Activated T-helper 1 cell treated with Interleukin-2 at 50 U/mL for 16 hours (primary cell): ENCODE measurements at places on chromosomes 13 and 19.

- DNase-seq = no peak
Measured at GRCh38 chr19:12789098-12789903, 2.0 kb upstream of the JUNB start.

- DNase-seq = no peak
Measured at GRCh38 chr19:33063356-33063752, 1.3 kb downstream of the RHPN2 start.

DNA sequence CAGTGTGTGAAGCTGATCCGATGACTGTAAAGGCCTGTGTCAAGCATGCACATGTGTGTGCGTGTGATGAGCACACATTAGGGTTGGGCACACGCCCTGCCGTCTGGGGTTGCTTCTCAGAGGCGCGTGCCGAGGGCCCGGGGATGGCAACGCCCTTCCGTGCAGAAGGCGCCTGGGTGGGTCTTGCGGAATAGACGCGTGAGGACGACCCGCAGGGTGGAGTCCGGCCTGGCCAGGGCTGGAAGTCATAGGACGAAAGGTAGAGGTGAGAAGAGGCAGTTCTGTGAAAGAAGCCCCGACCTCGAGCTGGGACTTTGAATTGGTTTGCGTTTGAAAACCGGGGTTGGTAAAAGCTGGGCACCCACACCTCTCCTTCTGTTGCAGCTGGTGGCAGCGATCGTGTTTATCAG, 35.7 kb downstream of the TMEM255B start:
- DNase-seq = no peak

DNA sequence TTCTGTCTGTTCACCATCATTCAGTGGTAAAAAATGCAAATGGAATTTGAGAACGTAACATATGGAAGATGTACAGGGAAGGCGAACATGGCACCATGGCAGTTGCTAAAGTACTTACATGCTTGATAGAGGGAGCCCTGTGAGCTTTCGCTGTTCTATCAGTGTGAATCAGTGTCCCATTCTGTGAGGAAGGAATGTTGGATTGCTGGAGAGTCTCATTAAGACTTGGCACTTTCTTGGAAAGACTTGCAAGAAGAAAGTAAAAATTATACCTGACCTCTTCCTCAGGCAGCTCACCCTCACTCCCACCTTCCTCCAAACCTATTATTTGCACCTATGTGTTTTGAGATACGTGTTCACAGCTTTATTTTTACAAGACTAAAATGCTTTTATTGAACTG, 43.5 kb downstream of the FREM2 start:
- no peak for DNase-seq

GRCh38 chr19:7920519-7921301, 572 bp downstream of the SNAPC2 start:
- peak; percentile 99 for DNase-seq

DNA sequence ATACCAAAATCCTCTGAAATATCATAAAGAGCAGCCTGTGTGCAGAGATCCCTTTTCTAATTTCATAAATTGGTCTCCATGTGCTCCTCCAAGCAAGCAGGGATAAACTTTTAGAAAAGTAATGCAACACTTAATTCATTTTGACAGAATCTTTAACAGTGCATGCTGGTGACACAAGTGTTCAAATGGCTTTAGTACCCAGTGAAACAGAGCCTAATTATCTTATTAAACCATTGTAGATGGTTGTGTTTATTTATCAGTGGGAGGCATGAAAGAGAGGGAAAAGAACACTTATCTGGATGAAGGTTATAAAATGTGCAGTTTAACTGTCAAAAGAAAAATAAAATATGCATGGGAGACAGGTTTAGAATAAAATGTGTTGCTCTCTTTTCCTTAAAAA, 945.0 kb upstream of the PCDH20 start:
- no peak for DNase-seq

GRCh38 chr19:6270076-6270745, 9.6 kb downstream of the MLLT1 start:
- DNase-seq = no peak

DNA sequence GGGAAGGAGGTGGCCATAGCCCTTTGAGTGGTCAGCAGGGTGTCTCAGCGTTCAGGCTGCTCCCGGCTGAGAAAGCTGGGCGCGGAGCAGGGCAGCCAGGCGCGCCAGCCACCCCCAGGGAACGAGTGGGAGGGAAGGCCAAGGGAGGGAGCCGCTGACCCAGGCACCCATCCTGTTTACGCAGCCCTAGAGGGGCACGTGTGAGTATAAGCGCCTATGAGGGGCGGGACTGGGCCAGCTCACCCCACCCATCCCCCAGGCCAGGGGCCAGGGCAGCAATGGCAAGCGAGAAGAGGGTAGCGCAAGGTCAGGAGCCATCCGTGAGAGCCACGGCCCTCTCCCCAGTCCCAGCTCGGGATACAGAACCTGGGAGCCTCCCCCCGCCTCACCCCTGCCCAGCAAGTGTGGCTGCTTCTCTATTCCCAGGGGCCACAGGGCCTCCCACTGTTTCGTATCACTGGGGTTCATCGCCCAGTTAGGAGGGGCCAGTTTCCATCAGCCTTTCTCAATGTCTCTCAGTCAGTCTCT, 897 bp upstream of the DMKN start:
- no peak for DNase-seq

- DNase-seq = peak; percentile 39
Measured at GRCh38 chr13:48580185-48580803, 47.4 kb upstream of the RCBTB2 start.

GRCh38 chr19:58572026-58572817, 913 bp downstream of the MZF1 start:
- no peak for DNase-seq

GRCh38 chr19:49866933-49867782, at the start of gene PNKP:
TSS of gene PNKP (minus strand) at chr19:49867576. CDS start at chr19:49867204, 372 bp downstream.
- DNase-seq = peak; percentile 78

- no peak for DNase-seq
Measured at GRCh38 chr19:56834564-56835375, 5.8 kb downstream of the PEG3 start.

- no peak for DNase-seq
Measured at GRCh38 chr19:5259750-5260149, 80.9 kb downstream of the PTPRS start.

DNA sequence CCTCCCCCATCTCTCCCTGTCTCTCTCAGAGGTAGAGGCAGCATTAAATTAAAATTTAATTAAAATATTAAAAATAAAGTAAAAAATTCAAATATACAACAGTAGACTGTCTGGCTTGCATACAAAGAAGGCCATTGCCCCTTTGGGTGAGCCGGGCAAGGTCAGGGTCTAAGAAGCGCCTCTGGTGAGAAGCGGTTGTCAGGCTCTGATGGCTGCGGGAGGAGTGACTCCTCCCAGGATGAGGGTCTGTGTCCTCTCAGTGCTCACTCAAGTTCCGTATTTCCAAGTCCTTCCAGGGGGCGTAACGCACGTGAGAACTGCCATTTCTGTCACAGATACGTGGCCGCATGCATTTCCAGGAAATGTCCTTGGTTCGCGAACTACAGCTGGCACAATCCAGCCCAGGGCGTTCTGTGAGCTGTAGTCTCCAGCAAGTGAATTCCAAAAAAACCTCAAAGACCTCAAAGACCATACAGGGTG, 737 bp upstream of the ZNF181 start:
- DNase-seq = peak; percentile 2

GRCh38 chr13:39311619-39312018, 273.4 kb downstream of the NHLRC3 start:
- DNase-seq = no peak

DNA sequence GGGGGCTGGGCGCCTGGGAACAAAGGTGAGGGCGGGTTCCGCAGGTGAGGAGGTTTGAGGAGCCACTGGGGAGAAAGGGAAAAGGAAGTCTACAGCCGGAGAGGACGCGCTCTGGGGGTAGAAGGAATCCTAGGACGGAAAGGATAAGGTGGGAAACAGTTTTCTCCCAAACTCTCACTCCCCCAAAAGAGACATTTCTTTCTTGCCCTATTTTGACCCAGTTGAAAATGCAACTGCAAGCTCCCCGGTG, 651 bp upstream of the POLR1D start:
- DNase-seq = no peak

DNA sequence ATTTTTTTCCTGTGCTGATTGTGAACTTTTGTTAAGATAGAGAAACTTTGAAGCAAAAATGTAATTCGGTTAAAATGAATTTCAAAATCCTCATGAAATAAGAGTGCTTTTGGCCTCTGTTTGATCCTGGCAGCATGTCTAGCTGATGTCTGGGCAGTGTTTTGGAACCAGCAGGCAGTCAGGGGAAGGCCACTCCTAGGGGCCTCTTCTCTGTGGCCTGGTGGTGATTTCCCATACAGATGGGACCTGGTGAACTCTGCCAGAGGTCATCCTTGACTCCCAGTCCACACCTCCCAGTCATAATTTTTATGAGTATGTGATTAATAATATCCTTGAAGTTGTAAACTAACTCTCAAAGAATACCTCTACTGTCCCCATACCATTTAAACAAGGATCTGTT, 226.6 kb downstream of the PCCA start:
- no peak for DNase-seq

- no peak for DNase-seq
Measured at GRCh38 chr13:23865026-23865425, 24.2 kb downstream of the MIPEP start.

GRCh38 chr13:64371461-64371860, 2858.7 kb downstream of the PCDH9 start:
- DNase-seq = no peak

- peak; percentile 34 for DNase-seq
Measured at GRCh38 chr13:112066624-112067004, 335 bp upstream of the SOX1 start.

GRCh38 chr19:3360421-3361383, 5.7 kb upstream of the NFIC start:
- DNase-seq = peak; percentile 59

DNA sequence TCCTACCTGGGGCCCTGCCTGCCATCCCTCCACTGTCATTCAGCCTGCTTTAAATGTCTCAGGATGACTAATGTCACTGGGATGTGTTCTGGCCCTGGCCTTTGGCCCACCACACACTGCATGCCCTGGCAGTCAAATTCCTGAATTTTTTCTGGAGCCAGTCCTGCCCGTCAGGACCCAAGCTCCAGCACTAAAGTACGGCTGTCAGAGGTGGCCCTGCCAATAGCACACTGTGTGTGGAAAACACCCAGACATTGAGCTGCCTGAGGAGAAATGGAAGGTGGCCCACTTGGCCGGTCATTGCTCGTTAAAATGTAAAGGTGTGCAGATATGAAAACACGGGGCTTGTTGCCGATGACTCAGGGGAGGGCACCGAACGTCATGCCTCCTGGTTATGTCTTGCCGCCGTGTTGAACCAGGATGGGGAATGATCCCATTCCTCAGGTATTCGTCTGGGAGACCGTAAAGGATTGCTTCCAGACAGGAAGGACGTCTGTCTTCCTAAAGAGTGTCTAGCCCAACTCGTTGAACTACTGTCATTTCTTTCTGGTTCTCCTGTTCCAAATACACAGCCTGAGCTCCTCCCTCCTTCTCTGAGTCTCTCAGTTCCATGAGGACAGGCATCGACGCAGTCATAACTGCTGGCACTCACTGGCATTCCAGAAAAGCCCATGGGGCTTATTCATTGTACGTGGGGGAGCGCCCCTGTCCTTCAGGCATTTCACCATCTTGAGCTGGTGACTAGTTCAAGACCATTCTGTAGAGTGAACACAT, 40.6 kb downstream of the COL4A2 start:
- DNase-seq = no peak

- DNase-seq = peak; percentile 26
Measured at GRCh38 chr13:48731957-48732569, 78.3 kb downstream of the CYSLTR2 start.

DNA sequence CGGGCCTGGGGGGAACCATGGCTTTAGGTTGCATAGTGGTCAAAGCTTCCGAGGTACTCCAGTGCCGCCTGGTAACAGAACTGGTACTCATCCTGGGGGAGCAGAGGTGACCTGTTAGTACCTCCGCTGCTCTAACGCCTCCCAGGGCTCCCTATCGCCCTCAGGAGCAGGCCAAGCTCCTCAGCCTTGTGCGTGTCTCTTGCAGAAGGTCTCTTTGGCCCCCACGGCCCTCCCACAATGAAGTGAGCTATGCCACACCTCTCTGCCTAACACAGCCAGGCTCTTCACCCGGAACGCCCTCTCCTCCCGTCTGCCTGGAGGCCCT, 133.9 kb downstream of the PTPRS start:
- no peak for DNase-seq

DNA sequence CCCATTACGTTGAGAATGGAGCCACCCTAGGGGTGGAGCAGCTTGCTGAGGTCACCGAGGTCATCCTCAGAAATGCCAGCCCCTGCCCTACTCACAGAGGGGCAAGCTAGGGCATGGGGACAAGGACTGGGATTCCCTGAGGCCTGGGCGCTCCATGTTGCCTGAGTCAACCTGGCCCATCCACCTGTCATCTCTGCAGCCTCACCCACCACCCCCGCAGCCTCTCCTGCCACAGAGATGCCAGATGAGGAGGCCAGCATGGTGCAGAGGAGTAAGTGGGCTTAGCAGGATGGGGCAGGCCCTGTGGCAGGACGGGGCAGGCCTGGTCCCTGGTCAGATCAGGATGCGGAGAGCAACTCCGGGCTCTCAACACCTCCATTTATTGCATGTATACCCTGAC, 9.5 kb downstream of the NKPD1 start:
- DNase-seq = no peak

DNA sequence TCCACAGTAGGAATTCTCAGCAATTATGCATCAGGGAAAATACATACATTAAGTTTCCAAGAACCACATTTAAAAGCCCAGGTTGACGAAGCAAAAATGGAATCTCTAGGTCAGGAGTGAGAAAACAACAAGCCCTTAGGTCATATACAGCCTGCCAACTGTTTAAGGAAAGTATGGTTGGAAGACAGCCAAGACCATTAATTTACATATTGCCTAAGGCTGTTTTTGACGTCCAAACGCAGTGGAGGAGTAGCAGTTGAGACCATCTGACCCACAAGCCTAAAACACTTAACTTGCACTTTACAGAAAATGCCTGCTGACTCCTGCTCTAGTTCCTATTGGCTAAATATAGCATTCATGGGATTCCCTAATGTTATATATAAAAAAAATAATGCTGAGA, 299.0 kb downstream of the ITGBL1 start:
- DNase-seq = no peak

DNA sequence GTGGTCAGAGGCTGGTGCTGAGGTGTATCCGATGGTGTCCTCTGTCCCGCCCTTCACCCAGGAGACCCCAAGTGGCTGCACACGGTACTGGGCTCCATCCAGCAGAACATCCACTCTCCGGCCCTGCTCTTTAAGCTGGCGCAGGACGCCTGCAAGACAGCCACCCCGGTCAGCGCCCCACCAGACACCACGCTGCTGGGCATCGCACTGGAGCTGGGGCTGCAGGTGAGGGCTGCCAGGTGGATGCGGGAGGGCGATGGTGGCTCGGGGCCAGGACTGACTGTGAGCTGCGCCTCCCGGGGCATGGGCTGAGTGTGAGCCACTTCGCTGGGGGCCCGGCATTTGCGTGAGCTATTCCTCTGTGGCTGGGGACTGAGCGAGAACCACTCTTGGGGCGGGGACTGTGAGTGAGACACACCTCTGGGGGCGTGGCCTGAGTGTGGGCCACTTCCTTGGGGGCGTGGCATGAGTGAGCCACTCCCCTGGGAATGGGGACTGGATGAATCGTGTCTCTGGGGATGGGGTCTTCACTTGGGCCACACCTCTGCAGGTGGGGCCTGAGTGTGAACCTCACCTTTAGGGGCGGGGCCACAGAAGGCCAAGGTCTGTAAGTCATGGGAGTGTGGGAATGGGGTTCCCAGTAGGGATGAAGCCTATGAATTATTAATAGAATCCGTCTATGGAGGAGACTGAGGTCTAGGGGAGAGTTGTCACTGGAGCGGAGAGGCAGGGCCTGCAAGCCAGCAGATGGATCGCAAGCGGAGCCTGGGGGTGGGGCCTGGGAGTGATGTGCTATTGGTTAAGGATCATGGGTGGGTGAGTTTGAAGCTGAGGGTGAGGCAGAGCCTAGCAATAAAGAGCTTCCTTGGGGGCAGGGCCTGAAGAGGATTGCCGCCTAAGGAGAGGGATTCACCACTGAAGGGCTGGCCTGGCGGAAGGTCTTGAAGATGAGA, 30.5 kb downstream of the ZSWIM4 start:
- no peak for DNase-seq
